Colonic mucosa (tissue), 4 donors: ENCODE measurements at places on chromosomes 6 and 20. TPM values are rescaled to one million over a fixed set of nuclear protein-coding genes. Genes with fewer than 3 reads are reported as not detected.

GRCh38 chr6:142700671-142701312, 244.2 kb downstream of the HIVEP2 start:
- no peak for DNase-seq

- DNase-seq = no peak
Observed at GRCh38 chr6:39901670-39902069, 32.6 kb downstream of the MOCS1 start.

Gene SLC17A5
- 41.5 TPM for total RNA-seq

- no peak for DNase-seq
Observed at GRCh38 chr6:28206928-28207509, 18.1 kb upstream of the ZSCAN9 start.

DNA sequence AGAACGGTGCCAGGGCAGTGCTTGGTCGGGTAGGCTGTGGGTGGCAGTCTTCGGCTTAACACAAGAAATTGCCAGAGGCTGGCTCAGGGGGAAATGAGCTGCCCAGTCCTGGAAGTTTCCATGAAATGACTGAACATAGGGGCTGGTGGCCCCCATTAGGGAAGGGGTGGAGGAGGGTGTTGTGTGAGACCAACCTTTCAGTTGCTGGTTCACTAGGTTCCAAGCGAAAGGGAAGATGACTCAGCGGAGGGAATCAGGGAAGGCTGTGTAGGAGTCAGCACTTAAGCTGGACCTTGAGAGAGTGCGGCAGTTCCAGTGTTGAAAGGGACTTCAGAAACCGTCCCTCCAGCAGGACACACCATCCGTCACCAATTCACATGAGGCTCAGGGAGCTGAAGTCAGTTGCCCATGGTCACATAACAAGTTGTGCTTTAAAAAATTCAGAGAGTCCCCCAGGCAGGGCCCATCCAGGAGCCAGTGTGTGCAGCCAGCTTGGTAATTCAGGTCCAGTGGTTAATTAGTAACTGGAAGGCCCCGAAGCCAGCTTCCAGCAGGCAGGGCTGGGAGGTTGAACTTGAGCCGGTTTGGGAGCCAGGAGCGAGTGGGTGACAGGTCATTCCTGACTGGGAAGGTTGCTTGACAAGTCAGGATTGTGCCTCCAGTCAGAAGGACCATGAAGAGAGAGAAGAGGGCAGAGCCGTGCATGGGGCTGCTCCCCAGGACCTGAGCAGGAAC, at the start of gene SGK2:
Gene SGK2, plus strand, starts transcription at position 616 of the 735 bp plus-strand sequence. CDS start 7,469 bp downstream, outside the sequence.
- peak; percentile 91 for DNase-seq

Gene VNN1
- 6.4 TPM for total RNA-seq

DNA sequence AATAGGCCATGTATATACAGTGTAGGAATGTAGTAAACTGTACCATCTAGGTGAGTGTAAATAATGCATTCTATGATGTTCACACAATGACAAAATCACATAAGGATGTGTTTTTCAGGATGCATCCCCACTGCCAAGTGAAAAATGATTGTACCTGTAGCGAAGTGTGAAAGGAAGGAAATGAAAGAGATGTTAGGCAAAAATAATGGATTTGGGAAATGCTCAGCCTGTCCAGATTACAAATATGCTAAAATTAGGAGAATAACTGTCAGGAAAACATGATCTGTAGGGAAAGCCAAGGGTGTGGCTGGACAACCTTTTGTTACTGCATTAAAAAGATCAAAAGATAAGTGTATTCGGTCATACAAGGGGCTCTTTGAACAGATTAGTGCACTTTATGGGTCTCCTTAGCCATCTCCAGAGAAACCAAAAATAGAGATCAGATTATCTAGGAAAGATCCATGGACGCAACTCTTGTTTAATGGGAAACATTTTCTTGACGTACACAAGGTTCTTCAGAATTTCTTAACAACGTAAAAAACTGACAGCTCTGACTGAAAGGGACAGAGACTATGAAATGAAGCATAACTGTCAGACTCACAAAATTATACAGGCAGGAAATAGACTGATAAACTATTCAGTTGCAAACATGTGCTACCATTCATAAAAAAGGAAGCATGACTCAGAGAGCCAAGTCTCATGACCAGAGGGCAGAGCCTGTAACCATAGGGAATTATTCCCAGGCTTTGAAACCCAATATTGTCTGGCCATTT, 253.6 kb upstream of the RAB32 start:
- DNase-seq = no peak

Gene SLC17A2
- not detected for total RNA-seq
